ENCODE measurements at places on chromosomes 3 and 15.

DNA sequence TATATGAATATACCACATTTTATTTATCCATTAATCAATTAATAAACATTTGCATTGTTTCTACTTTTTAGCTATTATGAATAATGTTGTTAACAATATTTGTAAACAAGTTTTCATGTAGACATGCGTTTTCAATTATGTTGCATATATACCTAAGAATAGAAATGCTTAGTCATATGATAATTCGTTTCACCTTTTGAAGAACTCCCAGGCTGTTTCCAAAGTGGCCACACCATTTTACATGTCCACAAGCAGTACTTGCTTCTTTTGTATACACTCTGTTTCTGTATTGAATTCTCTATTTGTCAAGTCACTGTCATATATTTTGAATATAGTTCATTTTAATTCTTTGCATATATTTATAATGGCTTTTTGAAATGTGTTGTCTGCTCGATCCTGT, 206.9 kb upstream of the ZBTB20 start:
- no peak for DNase-seq

- DNase-seq: no peak
Observed at GRCh38 chr3:120172070-120172469, 77.8 kb upstream of the GSK3B start.

- no peak for DNase-seq
Observed at GRCh38 chr3:149314807-149315578, 18.4 kb downstream of the TM4SF18 start.

GRCh38 chr3:115085197-115085865, 61.8 kb downstream of the ZBTB20 start:
- DNase-seq: no peak

DNA sequence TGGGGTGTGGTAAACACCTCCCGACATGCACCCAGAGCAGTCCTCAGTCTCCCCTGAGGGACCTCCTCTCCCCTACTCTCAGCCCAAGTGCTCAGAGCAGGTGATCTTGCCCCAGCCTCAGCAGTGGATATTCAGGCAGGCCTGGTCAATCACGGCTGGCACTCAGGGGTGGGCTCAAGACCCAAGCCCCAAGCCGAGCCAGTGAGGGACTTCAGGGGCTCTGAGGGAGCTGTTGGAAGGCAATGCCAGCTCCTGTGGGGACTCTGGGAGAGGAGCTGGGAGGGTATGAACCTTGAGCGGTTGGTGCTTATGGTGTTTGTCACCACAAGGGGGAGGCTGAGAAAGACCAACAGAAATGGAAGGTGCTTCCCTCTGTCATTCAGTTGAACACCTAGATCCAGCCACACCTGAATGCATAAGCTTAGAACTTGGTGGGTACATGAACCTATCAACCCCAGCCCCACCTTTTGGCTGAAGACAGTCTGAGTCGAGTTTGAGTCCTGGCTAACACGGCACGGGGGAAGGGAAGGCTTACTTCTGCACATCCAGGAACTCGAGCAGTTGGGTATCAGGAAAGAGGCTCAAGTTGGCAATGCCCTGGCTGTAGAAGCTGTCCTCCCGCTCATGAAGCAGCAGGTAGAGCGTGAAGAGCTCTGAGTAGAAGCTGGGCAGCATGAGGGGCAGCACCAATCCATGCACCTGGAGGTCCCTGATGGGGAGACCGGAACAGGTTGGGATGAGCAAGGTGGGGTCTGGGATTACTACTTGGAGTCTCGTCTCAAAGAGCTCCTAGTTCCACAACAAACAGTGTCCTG, 19.2 kb downstream of the ALS2CL start:
- no peak for DNase-seq

DNA sequence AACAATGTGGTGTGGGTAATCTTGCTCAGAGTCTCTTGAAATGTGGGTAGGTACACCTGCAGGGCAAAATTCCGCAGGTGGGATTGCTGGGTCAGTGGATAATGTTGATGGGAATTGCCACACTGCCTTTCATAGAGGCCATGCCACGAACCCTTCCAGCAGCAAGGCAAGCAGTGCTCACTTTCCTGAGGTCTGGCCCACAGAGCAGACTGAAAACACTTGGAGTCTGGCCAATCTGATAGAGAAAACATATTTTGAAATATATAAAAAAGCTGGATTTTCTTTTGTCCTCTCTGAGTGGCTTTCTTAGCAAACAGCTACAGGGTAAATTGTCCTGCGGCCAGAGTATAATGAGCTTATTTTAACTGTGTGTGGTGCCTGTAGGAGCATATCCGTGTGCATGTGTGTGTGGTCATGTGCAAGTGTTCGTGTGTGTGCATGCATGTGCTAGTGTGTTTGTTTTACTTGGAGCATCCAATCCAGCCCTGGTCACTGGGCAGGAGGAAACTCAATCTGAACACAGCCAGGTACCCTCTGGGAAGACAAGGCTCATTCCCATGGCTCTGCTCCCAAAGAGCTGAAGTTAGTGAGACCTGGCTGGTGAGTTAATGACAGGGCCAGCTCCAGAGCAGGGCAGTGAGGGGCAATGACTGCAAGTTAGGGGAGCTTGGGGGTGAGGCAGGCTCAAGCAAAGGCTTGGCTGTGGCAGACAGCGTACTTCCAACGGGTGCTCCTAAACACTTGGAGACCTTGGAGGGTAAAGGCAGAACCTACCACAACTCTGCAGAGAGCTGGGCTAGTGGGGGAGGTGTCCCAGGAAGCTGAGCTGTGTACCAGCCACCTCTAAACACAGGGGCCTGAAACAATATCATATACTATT, 91.3 kb downstream of the PLXNA1 start:
- no peak for DNase-seq

DNA sequence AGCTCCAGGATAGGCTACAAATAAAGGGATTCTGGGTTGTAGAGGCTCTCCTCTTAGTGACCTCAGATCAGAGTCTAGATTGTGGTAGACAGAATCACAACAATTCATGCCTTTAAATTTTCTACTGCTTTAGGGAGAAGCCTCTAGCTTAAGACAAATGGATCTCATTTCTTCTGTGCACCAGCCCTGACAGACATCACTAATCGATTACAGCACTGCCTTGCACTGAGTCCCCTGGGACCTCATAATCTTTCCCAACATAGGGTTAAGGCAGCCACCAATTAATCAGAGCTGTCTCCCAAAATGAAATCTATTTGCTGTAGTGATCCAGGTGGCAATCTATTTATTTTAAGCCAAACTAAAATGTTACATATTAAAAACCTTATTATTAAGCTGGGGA, 436.5 kb upstream of the WNT5A start:
- no peak for DNase-seq

- DNase-seq: no peak
Observed at GRCh38 chr15:100898152-100898490, 18.5 kb downstream of the ALDH1A3 start.

DNA sequence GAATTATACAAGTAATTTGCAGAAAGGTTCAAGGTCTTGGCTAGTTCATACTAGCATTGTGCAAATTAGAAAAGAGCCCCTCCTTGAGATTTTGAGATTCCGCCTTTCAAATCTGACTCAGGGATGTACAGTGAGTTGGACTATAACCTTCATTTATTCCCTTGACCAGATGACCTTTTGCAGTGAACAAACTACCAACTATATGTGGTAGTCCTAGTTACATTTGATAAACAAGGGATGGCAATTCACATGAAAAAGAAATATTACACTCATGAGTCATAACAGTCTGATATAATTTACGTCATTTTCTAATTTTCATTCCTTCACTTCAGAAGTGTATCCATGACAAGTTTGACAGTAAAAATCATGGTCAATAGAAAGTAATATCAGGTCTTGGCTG, 860.4 kb downstream of the ROBO1 start:
- no peak for DNase-seq

- no peak for DNase-seq
Observed at GRCh38 chr3:156836701-156837100, 10.5 kb downstream of the LEKR1 start.

- peak; percentile 47 for DNase-seq
Observed at GRCh38 chr3:150830094-150830681, 67.2 kb upstream of the SIAH2 start.

DNA sequence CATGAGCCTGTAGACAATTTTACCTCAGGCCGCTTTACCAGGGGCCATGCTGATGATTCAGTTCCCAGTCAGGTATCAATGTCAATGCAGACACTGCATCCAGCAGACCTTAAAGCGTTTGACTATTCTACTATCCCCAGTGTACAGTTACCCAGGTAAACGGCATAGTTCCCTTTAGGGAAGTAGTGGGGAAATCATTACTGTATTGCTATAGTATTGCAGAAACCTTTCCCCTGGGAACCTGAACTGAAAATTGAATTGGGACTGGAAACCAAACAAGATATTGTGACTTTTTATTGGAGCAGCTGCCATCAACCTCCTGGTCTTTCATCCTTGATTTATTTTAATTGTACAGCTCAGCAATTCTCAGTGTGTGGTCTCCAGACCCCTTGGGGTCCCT, 6.6 kb upstream of the INAFM2 start:
- DNase-seq: no peak

- no peak for DNase-seq
Observed at GRCh38 chr3:67947808-67948508, 293.5 kb upstream of the SUCLG2 start.

DNA sequence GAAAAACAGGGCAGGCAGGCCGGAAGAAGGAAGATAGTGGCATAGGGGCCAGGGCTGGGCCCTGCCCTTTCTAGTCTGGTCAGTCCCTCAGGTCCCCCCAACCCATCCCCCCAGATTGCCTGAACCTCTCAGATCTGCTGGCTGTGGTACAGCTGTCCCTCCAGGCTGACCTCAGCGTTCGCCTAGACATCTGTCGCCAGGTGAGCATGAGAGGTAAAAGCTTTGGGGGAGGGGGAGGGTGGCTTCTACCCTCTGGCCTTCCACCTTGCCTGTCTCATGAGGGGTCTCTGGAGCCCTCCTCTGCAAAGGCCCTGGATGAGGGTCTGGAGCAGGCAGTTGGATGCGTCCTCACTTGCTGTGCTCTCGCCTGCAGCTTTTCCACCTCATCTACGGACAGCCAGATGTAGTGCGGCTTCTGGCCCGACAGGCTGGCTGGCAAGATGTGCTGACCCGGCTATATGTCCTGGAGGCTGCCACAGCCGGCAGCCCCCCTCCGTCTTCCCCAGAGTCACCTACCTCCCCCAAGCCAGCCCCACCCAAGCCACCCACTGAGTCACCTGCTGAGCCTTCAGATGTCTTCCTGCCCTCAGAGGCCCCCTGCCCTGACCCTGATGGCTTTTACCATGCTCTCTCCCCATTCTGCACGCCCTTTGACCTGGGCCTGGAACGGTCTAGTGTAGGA, 20.2 kb downstream of the NBEAL2 start:
- DNase-seq: no peak

- no peak for DNase-seq
Observed at GRCh38 chr3:19688767-19689166, 245.2 kb downstream of the EFHB start.
